Hepatic stellate cell (primary cell): ENCODE measurements at places on chromosomes 2 and 18.

- DNase-seq: peak; percentile 40
Measured at GRCh38 chr18:48330016-48330991, 78.9 kb downstream of the ZBTB7C start.

DNA sequence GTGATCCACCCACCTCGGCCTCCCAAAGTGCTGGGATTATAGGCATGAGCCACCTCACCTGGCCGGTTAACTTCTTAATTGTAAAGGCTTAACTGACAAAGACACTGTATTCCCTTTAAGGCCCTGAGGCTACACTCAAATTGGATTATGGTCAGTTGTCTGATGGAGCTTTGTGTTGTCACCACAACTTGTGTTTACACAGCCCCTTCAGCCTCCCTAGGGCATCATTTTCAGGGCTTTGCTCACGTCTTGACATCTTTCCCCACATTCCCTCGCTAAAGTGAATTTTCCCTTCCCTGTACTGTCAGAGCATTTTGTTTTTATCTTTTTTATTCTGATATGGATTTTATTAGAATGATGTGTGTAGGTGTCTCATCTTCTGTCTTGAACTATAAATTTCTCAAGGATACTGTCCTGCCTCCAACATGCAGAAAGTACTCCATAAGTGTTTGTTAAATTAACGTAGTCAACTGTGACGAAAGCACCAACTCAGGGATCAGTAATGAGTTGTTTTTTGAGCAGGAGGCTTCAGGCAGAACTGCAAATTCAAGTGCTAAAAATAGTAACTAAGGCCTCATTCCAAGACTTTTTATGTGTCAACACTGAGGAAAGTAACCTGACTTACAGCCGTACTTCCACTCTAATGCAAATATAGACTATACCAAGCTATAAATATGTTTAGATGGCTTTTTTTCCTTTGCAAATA is 77.1 kb upstream of the NARS1 start:
- no peak for DNase-seq

DNA sequence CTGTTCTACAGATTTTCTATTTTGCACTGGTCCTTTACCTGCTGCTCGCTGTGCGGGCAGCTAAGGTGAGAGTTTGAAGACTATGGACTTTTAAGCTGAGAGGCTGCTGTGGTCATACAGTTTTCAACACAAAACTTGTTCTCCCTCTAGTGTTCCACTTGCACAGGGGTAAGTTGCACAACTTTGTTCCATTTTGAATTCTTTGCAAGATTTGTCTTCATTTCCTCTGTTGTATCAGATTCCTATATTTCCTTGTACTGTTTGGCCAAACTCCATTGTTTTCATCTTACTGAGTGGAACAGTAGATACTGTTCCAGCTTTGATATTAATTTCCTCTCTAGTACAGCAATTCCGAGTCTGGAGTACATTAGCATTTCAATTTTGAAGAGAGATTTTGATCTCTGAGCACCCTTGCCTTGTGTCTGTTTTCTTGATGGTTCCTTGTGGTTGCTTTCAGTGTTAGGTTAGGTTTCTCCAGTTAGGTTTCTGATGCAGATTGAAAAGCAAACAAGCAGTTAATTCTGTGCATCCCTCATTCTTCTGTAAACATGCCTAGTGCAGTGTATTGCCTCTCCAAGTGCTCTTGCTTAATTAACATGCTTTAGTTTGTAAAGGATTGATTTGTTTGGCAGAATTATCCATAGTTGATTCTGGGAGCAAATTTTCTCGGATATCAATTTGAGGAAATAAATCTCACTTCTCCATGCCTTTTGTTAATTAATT is 188.8 kb downstream of the PTPRM start:
- no peak for DNase-seq

- DNase-seq: peak; percentile 80
Measured at GRCh38 chr18:58785171-58785805, 79.4 kb upstream of the ZNF532 start.

GRCh38 chr18:1037776-1038175 is 133.1 kb downstream of the ADCYAP1 start:
- no peak for DNase-seq

DNA sequence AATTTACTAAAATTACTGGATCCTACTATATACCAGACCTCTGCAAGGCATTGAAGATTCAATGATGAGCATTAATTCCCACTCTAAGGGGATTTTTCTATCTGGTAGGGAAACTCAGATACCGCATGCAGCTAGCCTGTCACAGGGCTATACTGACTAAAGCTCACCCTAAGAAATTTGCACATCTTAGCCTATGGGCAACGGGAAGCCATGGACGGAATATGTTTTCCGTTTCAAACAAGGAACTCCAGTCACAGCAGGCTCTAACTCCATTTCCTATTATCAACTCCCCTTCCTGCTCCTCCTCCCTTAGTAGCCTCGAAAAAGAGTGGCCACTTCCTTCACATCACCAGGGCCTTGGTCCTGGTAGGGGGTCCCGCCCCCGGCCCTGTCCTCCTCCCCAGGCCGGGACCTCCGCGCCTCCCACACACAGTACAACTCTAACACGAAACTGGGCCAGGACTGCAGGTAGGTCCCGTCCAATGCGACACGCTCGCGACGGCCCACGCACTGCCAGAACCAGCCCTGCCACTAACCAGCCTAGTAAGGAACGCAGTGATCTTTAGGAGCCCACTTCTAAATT is 659 bp upstream of the COX5B start:
- no peak for DNase-seq

DNA sequence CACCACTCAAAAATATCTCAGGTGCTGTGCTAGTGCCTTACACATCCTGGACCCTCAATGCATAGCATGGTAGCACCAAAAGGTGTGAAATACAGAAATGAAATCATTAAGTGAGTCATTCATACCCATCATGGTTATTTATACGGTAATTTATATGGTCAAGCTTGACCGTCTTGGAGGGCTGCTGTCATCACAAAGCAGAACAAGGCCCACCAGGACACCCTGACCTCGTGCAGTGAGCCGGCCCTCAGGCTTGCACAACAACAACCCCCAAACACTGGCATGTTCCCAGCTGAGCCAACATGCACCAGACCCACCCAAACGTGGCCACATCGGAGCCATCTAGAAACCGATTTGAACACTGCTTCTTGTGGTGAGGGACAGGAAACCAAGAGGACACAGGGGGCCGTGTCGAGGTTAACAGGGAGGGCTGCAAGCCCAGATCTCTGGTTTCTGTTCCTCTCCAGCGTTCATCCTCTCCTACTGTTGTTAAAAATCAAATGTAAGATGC is 378.5 kb upstream of the ID2 start:
- DNase-seq: no peak

DNA sequence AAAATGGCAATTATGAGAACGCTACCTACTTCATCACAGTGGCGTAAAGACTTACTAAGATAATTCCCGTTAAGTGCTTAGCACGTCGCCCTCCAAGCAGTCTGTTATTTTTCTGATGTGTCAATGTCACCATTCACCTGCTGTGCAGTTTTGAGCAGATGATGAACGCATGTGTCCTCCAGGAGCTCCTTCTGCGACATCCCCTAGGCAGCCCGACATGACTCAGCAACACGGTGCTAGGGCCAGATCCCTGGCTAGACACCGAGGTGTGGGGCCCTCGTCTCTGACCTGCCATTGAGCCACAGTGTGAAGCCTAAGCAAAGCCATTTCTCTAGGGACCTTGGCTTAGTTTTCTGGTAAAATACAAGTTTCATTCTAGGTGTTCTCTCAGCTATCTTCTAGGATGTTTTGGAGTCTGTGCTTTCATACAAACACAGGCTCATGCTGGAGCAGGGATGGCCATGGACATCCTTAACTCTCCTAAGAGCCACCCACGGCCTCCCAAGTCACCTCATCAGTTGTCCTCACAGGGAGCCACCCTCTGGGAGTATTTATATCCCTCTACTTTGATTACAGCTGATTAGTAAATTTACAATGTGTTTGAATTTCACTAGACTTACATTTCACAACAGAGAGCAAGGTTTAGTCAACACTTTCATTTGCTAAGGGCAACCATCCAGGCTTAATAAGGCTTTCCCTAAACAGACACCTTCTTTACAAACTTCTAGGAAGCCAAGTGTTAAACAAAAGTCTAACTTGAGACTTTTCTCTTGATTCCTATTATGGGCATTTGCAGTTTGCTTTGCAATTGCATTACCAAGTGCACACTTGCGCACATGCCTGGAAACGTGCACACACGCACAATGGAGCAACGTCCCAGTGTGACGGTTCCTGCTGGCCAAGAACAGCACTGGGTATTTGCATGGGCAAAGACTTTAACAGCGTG is 376.8 kb upstream of the ID2 start:
- DNase-seq: no peak

DNA sequence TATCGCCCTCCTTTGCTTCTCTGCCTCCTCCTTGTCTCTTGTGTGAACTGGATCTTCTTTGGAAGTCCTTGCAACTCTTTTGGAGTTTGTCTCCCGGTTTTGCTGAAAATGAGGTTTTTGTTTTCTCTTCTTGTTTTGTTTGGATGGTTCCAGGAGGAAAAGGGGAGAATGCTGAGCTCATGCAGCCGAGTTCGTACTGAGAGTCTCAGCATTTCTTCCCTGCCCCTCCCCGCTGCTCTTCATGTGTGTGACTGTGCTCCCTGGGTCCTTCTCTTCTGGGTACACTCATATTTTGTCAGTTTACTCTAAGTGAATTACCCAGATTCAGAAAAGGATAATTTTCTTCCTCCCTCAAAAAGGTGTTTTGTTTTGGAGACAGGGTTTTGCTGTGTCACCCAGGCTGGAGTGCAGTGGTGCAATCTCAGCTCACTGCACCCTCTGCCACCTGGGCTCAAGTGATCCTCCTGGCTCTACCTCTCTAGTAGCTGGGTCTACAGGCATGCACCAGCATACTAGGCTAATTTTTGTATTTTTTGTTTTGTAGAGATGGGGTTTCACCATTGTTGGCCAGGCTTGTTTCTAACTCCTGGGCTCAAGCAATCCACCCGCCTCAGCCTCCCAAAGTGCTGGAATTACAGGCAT is 142.9 kb upstream of the IL1R2 start:
- DNase-seq: no peak

- no peak for DNase-seq
Measured at GRCh38 chr18:66724664-66725356, 120.9 kb upstream of the CDH19 start.

- DNase-seq: peak; percentile 93
Measured at GRCh38 chr2:45009303-45009927, at the start of gene SIX2. Gene SIX2, minus strand, starts transcription at chr2:45009452. Its CDS starts 342 bp downstream, at chr2:45009110.

GRCh38 chr2:99380376-99381010 is 43.3 kb downstream of the EIF5B start:
- no peak for DNase-seq

DNA sequence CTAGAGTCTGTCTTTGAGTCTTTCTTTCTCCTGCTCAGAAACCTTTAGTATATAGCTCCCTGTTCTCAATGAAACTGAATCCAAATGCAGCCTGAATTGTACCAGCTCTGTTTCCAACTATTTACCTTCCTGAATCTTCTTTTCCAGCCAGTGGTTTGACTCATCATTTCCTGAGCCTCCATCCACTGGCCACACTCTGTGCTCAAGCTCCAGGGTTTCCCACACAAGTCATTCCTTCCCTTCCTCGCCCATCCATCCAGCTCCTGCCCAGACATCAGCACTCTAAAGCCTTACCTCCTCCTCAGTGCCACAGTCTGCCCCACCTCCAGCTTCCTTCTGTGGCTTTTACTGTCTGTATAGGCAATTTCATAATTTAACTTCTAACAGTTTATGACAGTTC is 233.6 kb upstream of the RASGRP3 start:
- DNase-seq: no peak

DNA sequence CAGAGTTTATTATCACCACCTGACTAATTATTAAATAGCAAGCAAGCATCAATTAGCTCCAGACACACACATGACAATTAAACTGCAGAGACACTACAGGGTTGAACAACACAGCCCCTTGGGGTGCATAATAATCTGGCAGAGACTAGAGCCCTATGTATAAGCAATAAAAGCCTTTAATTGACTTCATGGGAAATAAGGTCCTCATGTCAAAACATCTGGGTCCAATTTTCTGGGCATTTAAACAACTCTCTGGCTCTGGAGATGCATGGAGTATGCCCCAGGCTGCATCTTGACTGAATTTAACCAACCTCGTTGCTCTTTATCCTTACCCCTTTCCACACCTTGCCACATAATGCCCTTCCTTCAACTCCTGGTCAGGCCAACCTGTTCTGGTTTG is 270.7 kb upstream of the THUMPD2 start:
- no peak for DNase-seq

GRCh38 chr2:55111230-55111569 is 60.9 kb upstream of the RTN4 start:
- DNase-seq: no peak

DNA sequence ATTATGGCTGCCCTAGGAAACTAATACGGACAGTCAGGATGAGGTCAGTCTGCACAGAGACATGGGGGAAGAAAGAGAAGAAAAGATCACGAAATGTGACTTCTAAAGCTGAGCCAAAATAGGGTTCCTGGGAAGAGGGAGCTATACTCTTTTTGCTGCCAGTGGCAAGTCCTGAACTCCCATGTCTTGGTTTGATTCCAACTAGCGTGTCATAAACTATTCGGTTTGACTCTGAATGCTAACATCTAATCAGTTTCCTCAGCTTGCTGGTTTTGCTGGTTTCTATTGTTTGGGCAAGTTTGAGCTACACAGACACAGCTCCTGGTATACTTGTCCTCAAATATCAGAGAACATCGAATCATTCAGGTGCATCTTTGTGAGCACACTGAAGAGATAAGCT is 80.5 kb upstream of the CYP1B1 start:
- DNase-seq: no peak

GRCh38 chr2:8310557-8311455 is 371.1 kb upstream of the ID2 start:
- DNase-seq: no peak

- DNase-seq: no peak
Measured at GRCh38 chr18:13676471-13676870, 49.9 kb downstream of the FAM210A start.

GRCh38 chr2:237156031-237156856 is 70.6 kb downstream of the COPS8 start:
- DNase-seq: peak; percentile 75

GRCh38 chr2:201551901-201552300 is 91.4 kb downstream of the TMEM237 start:
- DNase-seq: no peak

GRCh38 chr2:211836409-211836808 is 702.2 kb downstream of the ERBB4 start:
- no peak for DNase-seq

DNA sequence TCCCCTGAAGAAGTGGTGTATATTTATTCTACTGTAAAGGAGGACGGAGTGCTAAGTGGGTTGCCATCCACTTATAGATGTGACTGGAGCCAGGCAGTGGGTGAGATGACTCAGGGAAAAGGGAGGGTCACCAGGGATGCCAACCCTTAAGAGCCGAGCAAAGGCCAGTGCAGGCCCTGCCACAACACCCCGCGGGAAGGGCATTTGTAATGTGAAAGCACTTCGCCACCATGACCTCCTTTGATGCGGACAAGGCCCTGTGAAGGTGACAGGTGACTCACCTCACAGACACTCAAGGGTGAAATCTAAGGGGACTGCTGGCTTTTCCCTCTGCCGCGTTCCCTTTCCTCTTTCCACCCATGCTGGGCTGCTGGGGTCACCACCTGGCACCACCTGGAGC is 50.2 kb upstream of the MRPL33 start:
- DNase-seq: no peak

GRCh38 chr2:221673248-221673647 is 101.1 kb upstream of the EPHA4 start:
- no peak for DNase-seq
